ENCODE measurements at places on chromosomes 7 and 10.

- peak; percentile 73 for DNase-seq
Measured at GRCh38 chr7:45574669-45575500, 717 bp downstream of the ADCY1 start.

GRCh38 chr7:74221713-74222112 lies 11.9 kb downstream of the LAT2 start:
- DNase-seq, result no peak

- peak; percentile 55 for DNase-seq
Measured at GRCh38 chr10:3067118-3067858, at the start of gene PFKP. PFKP (plus strand) TSS chr10:3067548; CDS start chr10:3067596, 48 bp downstream.

- peak; percentile 80 for DNase-seq
Measured at GRCh38 chr10:19749185-19749729, 67.0 kb upstream of the PLXDC2 start.

DNA sequence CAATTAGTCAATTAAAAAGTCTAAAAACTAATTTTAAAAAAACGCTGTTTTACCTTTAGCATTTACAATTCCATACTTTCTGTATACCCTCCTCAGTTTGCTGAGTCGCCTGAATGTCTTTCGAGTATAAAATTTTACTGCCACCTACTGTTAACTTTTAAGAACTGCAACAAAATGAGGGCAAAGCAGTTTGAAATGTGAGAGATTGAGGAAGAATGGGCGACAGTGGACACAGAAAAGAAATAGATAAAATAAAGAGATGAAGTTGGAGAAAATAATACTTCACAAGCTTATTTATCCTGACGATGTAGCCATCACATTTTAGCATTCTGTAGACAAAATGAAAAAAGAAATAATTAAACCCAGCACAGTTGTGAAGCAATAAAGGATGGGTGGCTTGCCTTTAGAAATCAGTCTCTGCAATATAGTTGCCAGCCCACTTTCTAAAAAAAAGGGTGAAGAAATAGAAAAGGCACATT lies 110.8 kb upstream of the PTN start:
- DNase-seq, result peak; percentile 67

GRCh38 chr7:130228840-130229502 lies 21.3 kb downstream of the SSMEM1 start:
- DNase-seq, result no peak

DNA sequence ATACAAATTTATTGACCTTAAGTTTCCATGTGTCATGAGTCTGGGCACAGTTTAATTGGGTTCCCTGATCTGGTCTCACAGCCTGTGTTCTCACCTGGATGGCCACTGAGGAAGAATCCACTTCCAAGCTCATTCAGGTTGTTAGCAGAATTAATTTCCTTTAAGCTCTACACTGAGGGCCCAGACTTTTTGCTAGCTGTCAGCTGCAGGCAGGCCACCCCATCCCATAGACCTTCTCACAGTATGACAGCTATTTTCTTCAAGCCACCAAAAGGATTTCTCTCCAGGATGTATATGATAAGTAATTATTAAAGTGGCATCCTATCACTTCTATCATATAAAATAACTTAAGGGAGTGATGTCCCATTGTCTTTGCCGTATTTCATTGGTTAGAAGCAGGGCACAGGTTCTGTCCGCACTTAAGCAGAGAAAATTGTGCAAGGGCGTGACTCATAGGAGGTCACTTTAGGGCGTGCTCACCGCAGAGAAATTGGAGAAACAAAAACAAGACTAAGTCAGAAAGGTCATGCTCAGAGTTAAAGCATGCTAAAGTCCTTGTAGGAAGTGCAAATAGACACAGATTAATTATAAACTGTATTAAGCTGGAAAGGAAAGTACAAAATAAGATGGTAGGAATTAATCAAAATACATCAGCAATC lies 109.9 kb downstream of the AHR start:
- DNase-seq, result peak; percentile 96

GRCh38 chr10:100468978-100469377 lies 6.2 kb downstream of the WNT8B start:
- DNase-seq, result peak; percentile 17
